SHP77 (cell line): ENCODE measurements at places on chromosomes 3 and 15.

DNA sequence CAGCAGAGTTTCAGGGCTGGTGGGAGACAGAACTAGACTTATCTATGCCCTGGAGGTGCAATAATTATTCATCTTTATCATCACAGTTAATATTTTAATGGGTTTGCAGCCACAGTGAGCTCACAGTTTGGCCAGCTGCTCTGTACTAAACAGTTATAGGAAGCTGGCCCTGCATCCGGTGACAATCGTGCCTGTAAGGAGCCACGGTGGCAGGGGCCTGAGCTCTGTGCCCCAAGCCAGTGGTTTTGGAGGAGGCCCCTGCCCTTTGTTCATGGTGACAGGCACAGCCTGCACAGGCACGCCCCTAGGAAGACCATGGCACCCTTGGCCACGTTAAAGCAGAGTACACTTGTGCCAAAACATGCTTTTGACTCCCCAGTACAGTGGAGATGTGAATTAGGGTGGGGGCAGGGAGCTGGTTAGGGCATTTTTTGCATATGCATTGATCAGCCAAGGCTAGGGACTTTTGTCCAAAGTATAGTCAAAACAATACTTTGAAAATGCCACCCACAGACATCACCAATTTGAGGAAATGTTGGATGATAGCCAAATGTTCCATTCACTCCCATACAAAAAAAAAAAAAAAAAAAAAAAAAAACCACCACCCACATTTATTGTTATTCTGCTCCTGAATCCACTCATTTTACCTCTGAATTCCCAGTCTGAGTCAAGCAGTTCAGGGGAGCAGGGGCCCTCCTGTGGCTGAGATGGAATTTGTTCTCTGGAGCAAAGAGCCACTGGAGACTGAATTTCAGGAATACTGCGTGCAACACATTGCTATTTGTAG lies 3.4 kb upstream of the RFTN1 start:
- peak; percentile 52 for DNase-seq

- no peak for DNase-seq
Measured at GRCh38 chr3:79245284-79246138, 522.3 kb downstream of the ROBO1 start.

DNA sequence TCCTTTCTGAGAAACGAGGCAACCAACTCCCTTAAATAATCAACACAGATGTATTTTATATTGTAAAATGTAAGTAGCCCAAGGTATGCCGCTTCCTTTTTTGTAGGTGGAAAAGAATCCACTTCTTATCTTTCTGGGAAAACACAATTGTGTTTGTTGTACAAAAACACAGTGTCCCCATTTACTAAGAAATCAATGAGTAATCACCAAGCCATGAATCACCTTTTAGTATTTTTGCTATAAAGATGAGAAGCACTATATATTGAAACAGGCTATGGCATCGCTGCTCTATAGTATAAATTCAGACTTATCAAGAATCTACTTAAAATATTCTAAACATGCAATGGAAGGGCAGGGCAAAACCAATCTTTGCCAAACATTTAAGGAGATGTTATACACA lies 104.0 kb downstream of the TNIK start:
- no peak for DNase-seq

DNA sequence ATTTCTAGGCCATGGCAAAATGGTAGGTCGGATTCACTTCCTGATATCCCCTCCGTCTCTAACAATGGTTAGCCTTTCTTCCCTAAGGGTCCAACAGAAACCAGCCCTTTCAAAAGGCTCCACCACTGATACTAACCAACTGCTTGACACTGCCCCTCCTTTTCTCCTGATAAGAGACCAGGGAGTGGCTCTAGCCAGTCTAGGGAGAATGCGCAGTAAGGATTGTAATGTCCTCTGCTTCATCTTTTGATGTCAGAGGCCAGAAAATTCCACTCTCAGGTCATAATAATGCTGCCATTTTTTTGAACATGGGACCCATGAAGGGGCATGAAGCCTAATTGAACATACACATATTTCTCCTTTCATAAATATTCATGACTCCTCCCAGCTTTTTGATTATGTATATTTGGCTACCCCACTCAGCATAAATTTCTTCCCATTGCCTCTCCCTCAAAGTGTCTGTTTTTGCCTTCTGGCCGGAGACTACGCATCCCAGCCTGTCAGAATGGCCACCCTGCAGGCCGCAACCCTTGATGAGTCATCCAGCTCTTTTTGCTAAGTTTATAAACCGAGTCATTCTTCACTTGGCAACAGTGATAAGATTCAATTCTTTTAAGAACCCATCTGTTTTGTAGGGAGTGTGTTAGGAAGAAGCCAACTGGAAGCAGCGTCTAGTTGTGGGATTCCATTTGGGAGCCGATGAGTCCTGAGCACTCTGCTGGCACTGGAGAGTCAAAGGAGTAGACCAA lies 189.0 kb upstream of the MCTP2 start:
- DNase-seq: no peak

DNA sequence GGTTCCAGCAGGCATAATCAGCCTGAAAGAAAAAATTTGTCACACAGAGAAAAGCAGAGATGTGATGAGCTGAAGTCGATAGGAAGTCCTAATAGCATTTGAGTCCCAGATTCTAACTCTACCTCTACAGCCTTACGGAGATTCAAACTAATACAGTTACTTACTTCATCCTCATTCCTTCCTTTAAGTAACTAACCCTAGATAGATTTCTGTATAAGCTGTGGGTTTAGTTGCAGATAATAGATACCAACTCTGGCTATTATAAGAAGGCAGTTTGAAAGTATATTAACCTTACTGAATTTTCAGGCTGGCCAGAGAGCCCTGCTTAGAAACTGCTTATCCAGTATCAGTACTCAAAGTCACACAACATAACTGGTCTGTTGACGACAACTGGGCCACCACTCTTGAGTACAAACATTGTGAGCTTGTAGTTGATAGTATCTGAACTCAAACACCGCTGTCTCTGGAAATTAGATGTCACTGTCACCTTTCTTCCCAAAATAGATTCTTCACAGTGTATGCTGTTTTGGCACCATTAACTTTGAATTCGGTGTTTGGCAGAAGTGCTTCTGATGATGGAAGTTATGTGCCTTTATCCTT lies 484.3 kb downstream of the DIPK2A start:
- no peak for DNase-seq

DNA sequence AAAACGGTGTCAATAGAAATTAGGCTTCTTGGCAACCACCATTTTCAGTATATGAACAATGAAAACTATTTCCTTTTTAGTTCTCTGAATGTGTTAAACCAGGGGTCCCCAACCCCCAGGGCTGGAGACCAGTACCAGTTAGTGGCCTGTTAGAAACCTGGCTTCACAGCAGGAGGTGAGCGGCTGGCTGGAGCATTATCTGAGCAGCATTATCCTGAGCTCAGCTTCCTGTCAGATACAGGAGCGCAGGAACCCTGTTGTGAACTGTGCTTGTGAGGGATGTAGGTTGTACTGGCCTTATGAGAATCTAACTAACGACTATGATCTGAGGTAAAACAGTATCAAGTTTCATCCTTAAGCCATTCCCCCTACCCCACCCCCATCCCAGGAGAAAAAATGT lies 328.7 kb downstream of the ZBBX start:
- no peak for DNase-seq

DNA sequence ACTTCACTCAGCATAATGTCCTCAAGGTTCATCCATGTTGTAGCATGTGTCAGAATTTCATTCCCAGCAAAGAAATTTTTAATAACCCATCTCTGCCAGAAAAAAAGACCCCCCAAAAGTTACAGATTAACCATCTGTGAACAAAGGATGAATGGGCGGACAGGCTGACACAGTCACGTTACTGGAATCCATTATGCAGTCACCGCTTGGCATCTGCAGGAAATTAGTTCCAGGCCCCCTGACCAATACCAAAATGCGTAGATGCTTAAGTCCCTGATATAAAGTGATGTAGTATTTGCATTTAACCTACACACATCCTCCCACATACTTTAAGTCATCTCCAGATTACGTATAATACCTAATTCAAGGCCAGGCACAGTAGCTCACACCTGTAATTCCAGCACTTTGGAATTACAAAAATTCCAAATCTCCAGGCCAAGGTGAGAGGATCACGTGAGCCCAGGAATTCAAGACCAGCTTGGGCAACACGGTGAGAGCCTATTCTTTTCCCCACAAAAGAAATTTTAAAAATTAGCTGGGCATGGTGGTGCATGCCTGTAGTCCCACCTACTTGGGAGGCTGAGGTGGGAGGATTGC lies 1.5 kb upstream of the SLC12A8 start:
- no peak for DNase-seq

GRCh38 chr3:41244620-41245336 lies 45.5 kb downstream of the CTNNB1 start:
- no peak for DNase-seq

- no peak for DNase-seq
Measured at GRCh38 chr3:144045766-144046165, 74.1 kb downstream of the DIPK2A start.

GRCh38 chr3:16476636-16477035 lies 36.9 kb downstream of the RFTN1 start:
- no peak for DNase-seq

GRCh38 chr3:151969026-151969642 lies 95.7 kb downstream of the SUCNR1 start:
- DNase-seq: no peak

DNA sequence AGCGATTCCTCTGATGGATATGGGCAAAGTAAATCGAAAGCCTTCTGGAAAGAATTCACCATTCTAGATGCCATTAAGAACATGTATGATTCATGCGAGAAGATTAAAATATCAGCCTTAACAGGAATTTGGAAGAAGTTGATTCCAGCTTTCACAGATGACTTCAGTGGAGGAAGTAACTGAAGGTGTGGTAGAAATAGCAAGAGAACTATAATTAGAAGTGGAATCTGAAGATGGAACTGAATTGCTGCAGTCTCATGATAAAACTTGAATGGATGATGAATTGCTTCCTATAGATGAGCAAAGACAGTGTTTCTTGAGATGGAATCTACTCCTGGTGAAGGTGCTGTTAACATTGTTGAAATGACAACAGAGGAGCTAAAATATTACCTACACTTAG lies 30.1 kb upstream of the TBC1D23 start:
- no peak for DNase-seq

- no peak for DNase-seq
Measured at GRCh38 chr3:162337630-162338029, 841.0 kb downstream of the OTOL1 start.

- peak; percentile 64 for DNase-seq
Measured at GRCh38 chr3:12964711-12965612, 108.3 kb downstream of the IQSEC1 start.
